ENCODE measurements at places on chromosomes 5 and 9.

DNA sequence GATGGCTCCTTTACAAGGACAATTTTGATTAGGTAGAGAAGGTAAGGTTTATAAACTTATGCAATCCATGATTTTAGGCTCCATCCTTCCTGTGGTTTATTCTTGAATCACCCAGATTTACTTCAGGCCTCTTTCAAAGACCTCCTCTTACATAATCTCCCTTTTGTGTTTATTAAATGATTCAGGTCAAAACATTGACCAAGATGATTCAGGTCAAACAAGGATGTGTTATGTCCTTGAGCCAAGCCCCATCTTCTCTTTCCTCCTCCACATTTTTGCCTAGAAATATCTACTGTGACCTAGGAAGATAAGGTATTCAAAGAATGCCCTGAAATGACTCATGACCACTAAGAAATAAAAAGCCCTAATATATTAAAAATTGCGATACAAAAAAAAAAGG lies 31.8 kb upstream of the TLR4 start:
- DNase-seq, result no peak

DNA sequence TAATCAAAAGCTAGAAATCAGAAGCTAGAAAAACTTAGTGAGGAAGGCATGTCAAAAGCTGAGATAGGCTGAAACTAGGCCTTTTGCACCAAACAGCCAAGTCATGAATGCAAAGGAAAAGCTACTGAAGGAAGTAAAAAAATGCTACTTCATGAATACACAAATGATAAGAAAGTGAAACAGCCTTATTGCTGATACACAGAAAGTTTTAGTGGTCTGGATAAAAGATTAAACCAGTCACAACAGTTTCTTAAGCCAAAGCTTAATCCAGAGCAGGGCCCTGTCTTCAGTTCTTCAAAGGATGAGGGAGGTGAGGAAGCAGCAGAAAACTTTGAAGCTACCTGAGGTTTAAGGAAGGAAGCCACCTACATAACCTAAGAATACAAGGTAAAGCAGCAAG lies 102.5 kb upstream of the SH3GL2 start:
- DNase-seq, result no peak

- DNase-seq, result no peak
These were observed 49.8 kb upstream of the GADD45G start for GRCh38 chr9:89555036-89555415.

- no peak for DNase-seq
These were observed 6.8 kb downstream of the FBP2 start for GRCh38 chr9:94586814-94587213.

- no peak for DNase-seq
These were observed 7.5 kb upstream of the PRLR start for GRCh38 chr5:35237580-35238376.

DNA sequence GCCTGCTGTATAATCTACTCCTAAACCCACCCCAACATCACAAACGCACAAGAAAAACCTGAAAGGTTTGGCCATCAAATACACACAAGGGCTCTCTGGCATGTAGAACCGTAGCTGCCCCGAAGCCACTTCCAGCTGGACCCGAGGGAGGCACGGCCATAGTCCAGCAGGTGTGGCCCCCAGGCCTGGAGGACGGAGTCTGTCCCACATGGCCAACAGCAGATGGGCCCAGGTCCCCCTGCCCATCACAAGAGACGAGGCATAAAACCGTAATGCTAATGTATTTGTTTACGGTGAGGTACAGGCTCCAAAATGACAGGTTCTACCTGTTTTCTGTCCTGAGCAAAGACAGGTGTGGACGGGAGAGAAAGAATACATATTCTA lies 234.2 kb downstream of the SYK start:
- DNase-seq, result no peak

GRCh38 chr9:108582726-108583125 lies 273.1 kb downstream of the ACTL7B start:
- DNase-seq, result no peak

GRCh38 chr5:127612441-127613141 lies 36.3 kb upstream of the CTXN3 start:
- DNase-seq, result no peak

DNA sequence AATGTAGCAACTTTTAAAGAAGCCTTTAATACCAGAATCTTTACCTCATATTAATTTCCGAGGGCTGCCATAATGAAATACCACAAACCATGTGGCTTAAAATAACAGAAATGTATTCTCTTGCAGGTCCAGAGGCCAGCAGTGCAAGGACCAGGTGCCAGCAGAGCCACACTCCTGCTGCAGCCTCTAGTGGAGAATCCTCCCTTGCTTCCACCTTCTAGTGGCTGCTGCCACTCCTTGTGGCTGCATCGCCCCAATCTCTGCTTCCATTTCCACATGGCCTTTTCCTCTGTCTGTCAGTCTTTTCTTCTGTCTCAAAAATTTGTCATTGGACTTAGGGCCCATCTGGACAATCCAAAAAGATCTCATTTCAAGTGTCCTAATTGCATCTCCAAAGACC lies 401.5 kb downstream of the EFNA5 start:
- no peak for DNase-seq

- no peak for DNase-seq
These were observed 136.2 kb upstream of the IRX2 start for GRCh38 chr5:2887481-2888348.

- DNase-seq, result no peak
These were observed 3.0 kb downstream of the RNF145 start for GRCh38 chr5:159206368-159206767.

DNA sequence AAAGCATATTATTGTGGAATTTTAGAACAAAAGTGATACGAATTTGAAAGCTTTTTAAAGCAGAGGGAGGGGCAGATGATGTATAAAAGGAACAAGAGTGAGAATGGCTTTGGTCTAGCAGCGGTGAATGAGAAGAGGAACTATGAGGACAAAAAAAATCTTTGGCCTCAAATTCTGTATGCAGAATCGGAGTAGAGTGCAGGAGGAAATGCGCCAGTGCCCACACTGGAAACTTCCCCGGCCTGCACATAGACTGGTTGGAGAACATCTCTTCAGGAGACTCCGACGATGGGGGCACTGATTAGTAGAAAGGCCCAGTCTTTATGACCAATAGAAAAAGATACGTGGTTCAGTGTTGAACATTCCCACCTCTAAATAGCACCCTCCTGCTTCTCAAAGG lies 51.3 kb downstream of the SLC46A2 start:
- no peak for DNase-seq

- DNase-seq, result no peak
These were observed 23.1 kb downstream of the NIM1K start for GRCh38 chr5:43215073-43215631.

DNA sequence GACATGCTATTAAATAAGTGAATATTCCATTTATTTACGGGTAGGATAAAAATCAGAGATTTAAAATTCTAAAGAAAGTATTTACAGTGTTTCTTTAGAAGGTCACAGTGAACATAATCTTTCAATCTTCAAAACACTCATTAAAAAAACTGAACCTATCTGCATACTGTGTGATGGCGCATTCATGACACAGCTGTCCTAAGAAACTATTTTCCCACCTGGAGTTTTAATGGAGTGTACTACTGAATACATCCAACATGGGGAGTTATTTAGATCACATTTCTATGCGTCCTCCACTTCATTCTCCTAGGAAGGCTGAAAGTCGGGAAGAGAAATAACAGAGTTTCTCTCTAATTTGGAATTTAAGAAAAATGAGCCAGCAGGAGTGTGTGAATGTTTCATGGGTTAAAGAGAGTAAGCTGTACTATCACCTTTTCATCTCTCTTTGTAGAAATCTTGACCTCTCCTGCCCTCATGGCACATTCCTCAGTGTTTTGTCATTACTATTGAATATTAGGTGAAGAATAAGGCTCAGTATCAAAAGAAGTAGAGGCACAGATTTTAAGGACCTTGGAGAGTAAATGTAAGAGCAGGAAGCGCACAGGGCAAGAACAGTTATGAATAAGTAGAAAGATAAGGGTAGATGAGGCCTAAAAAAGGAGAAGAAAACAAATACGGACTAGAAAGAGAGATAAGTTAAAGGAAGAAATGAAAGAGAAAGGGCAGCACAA lies 551.2 kb upstream of the TUSC1 start:
- no peak for DNase-seq

GRCh38 chr5:176162198-176162597 lies 76.0 kb upstream of the SIMC1 start:
- DNase-seq, result no peak

GRCh38 chr5:58940446-58940845 lies 357.6 kb downstream of the RAB3C start:
- DNase-seq, result no peak

DNA sequence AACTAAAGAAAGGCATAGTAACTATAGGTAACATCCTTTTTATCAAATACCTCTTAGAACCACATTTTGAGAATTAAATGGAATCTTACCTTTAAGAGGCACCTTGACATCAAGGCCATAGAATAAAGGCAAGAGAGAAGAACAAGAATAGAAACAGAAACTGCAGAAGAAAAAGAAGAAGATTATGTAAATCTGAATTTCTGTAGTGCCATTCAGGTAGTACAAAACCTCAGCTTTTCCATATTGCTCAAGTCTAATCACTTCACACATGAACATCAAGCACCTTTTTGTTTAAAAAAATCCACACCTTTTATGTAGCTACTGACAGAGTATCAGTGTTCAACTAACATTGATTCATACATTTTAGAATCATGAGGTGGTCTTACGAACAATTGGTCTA lies 91.8 kb upstream of the DPYSL3 start:
- DNase-seq, result no peak

DNA sequence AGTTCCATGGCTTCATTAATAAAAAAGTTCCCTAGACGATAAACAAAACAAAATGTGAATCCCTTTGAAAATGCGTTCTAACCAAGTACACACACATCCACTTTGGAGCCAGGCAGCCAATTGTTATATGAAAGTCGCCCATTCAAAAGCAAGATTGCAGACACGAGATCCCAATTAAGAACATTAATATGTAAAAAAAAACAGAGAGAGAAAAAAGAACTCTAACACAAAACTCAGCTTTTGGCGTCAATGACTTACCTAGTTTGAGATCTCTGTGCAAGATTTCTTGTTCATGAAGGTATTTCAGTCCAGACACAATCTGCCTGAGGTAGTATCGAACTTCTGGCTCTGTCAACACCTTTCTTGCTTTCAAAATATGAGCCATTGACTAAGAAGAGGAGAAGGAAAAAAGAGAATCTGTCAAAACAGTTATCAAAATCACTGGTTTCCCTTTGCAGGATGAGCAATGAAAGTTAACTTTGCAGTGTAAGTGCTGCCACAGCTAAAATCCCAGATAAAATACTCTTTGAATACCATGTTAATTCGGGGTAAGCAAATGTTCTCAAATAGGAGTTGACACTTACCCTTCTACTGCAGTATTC lies 1.6 kb downstream of the PLK2 start:
- no peak for DNase-seq

DNA sequence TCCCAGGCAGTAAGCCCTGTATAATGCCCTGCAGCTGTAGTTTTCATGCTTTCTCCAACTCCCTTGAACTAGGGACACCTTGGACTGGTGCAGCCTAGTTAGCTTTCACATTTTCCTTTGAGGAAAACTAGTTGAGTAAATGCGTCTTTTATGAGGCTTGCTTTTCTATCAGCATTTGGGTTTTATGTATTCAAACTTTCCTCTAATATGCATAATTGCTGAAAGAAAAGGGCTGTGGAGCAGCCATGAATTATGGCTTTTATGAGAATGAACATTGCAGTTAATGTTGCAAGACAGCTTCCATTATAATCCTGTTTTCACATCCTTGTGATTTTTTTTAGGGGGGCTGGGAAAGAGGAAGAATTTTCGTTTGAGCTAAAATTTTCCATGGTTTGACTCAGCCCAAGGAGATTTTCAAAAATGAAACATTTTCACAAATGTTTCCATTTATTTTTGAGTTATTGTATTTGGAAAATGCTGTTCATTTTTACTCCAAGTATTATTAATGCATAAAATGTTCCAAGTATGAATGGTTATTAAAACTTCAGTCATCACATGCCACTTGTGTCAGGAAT lies 57.9 kb upstream of the PPP3R2 start:
- DNase-seq, result no peak

DNA sequence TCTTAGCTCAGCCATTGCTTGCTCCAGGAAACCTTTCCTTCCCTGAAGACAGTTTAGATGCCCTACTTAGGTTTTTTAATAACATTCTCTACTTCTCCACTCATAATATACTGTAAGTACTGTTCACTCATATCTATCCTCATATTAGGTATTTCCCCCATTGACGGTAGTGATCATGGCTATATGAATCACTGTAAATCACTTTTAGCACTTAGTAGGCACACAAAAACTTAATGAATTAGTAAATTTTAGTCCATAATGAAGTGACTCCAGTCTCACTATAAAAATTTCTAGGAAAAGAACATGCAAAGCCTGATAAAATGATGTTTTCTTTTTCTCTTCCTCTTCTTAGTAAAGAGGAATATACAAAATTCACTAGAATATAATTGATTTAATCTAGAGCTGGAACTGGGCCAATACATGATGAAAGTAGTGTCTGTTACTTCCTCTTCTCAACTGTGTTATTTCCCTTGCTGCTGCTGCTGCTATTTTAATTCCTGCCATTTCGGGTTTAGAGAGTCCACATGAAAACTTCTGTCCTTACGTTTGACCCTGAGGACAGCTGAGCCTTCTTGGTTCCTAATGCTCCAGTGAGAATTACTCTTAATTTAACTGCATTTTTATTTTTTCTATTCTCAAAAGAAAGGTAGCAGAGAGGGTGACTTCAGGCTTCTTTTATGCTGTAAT lies 73.5 kb downstream of the LNPEP start:
- no peak for DNase-seq

DNA sequence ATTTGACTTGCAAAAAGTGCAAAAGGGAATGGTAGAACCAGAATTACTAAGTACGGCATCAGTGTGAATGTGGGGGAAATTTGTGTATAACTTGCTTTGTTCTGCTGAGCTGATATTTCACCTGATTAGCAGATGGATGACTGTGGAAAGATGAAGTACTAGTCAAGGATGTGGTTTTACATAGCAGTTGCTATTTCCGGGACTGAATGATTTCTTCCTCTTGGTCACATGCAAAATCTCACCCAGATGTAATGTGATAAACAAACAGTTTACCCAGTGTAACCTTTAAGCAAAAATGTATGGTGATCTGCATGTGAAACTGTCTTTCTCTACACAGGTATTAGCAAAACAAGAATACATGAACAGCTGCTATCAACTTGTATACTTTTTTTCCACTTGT lies 46.1 kb downstream of the DCP2 start:
- no peak for DNase-seq

GRCh38 chr5:72760259-72760658 lies 56.2 kb upstream of the TNPO1 start:
- no peak for DNase-seq

DNA sequence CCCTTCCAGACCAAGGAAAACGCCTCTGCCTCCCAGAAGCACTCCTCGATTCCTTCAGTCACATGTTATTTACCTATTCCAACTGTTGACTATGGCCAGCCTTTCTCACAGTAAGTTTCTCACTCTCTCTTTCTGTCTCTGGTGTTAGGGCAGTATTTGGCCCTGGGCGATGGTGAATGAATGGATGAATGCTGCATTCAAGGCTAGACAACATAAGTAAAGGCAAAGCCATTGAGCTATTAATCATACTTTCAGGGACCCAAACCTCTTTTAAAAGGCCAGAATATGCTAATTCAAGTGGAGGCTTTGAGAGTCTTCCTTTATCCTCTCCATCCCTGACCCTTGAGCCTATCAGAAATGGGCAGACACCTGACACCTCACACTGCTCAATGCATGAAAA lies 78.5 kb downstream of the SEC61B start:
- no peak for DNase-seq
